ENCODE measurements at places on chromosomes 12 and 14. TPM values are rescaled to one million over a fixed set of nuclear protein-coding genes. Genes with fewer than 3 reads are reported as not detected.
A peak's percentile ranks its signal among the peaks of the same experiment; 100 is the strongest.

Gene CLMN
- total RNA-seq: 0.67 TPM

GRCh38 chr14:58899317-58899713 lies 261.6 kb downstream of the DACT1 start:
- DNase-seq: no peak
- H3K27me3 ChIP-seq: peaks cover 3% of the 10 kb centered on the region
- no peak overlapping the region for H3K4me3 ChIP-seq
- H3K36me3 ChIP-seq: no peaks in the 10 kb centered on the region

- no peak for DNase-seq
- no peaks in the 10 kb centered on the region for H3K36me3 ChIP-seq
- H3K27ac ChIP-seq: no peak overlapping the region
- H3K4me3 ChIP-seq: no peak overlapping the region
Measured at GRCh38 chr12:4366090-4366489, 13.4 kb downstream of the FGF23 start.

- no peak overlapping the region for H3K4me3 ChIP-seq
- no peaks in the 10 kb centered on the region for H3K27me3 ChIP-seq
Measured at GRCh38 chr12:79422060-79422812, 268.5 kb downstream of the PAWR start.

- H3K27ac ChIP-seq: no peak overlapping the region
- H3K4me3 ChIP-seq: no peak overlapping the region
- peaks cover 7% of the 10 kb centered on the region for H3K4me1 ChIP-seq
- DNase-seq: no peak
- peaks cover 6% of the 10 kb centered on the region for H3K27me3 ChIP-seq
Measured at GRCh38 chr14:33957299-33957698, 6.4 kb upstream of the EGLN3 start.

DNA sequence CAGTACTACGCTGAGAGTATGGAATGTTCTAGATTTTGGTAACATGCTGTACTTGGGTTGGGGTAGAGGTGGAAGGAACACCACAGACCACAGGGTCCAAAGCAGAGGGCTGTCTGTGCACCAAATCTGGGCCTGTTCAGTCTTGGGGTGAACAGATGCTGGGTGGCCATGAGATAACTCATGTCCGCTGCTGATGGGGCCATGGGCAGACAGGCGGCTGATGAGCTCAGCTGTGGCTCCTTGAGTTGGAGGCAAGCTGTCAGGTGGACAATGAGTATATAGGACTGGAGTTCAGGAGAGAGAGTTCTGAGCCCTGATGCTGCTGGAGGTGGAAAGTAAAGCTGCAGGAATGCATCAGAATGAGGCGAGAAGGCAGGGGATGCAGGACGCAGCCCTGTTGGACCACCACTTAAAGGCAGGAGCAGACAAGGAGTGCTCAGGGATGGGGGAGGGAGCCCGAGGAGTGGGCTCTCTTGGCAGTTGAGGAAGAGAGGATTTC lies 6.2 kb downstream of the SMIM41 start:
- peaks cover 18% of the 10 kb centered on the region for H3K4me1 ChIP-seq
- DNase-seq: no peak
- no peak overlapping the region for H3K27ac ChIP-seq
- no peak overlapping the region for H3K4me3 ChIP-seq
- no peaks in the 10 kb centered on the region for H3K36me3 ChIP-seq
- H3K27me3 ChIP-seq: no peaks in the 10 kb centered on the region

DNA sequence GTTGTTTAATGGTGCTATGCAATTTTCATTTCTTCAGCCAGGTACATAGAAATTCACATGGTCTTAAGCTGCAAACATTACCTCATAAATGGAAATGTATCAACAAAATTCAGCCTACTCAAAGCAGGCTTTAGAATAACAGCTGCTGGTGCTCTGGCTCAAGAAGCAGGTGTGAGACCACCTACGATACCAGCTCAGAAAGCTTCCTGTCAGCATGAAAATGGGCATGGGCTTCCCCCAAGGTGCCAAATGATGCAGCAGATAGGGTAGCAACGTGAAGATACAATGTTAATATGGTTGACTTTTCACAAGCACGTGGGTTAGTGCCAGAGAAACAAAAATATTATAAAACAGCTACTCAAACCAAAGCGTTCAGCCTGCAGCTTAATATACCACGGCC lies 343.4 kb upstream of the PRICKLE1 start:
- H3K4me3 ChIP-seq: no peak overlapping the region
- no peaks in the 10 kb centered on the region for H3K36me3 ChIP-seq
- H3K27me3 ChIP-seq: no peaks in the 10 kb centered on the region

GRCh38 chr14:34665785-34666435 lies 36.0 kb upstream of the SNX6 start:
- no peaks in the 10 kb centered on the region for H3K36me3 ChIP-seq
- H3K4me3 ChIP-seq: no peak overlapping the region
- H3K4me1 ChIP-seq: peaks cover 13% of the 10 kb centered on the region
- H3K27me3 ChIP-seq: no peaks in the 10 kb centered on the region
- DNase-seq: no peak

GRCh38 chr14:79050787-79051727 lies 880.9 kb downstream of the NRXN3 start:
- no peak overlapping the region for H3K4me3 ChIP-seq
- no peak overlapping the region for H3K27ac ChIP-seq

Gene SLC6A13
- 0.11 TPM for total RNA-seq

- no peak overlapping the region for H3K27ac ChIP-seq
- no peak overlapping the region for H3K4me3 ChIP-seq
- no peak for DNase-seq
- H3K36me3 ChIP-seq: no peaks in the 10 kb centered on the region
- no peaks in the 10 kb centered on the region for H3K27me3 ChIP-seq
- no peaks in the 10 kb centered on the region for H3K4me1 ChIP-seq
Measured at GRCh38 chr12:63915105-63915800, 70.8 kb downstream of the SRGAP1 start.

- no peak overlapping the region for H3K4me3 ChIP-seq
- H3K27me3 ChIP-seq: no peaks in the 10 kb centered on the region
- no peaks in the 10 kb centered on the region for H3K36me3 ChIP-seq
- no peak overlapping the region for H3K27ac ChIP-seq
- no peak for DNase-seq
Measured at GRCh38 chr12:91388573-91388972, 206.0 kb upstream of the DCN start.

DNA sequence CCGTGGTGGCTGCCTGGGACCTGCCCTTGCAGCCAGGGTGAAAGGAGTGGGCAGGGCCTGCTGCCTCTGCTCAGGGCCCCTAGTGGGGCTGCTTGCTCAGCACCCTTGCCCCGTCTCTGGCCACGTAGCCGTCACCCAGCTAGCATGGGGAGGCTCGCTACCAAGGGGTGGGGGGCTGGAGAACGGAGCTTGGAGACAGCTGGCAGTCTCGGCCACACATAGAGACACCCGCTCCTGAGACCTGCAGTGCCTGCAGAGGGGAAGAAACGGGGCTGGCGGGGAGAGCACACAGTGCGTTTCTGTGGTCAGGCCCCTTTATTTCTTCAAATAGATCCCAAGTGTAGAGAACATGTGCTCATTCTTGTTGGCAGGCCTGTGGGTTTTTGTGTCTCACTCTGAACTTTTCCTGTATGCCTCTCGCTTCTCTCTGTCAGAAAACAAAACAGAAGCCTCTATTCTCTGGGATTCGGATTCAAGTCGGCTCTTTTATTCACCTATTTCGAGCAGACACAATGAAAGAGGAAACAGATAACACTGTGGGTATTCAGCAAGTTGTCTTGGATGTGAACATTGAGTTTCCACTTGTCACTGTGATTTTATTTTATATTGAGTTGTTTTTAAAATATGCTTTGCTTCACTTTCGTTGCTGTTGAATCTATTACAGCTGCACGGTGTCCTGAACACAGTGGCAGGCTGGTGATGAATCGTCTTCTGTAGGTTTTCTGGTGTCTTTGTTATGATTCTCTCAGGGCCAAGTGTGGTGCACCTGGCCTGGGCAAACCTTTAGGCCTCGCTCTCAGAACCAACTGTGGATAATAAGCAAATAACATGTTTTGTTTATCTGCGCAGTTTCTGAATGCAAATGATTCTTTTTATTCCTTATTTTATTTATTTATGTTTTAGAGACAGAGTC lies 26.5 kb downstream of the PACS2 start:
- H3K4me3 ChIP-seq: no peak overlapping the region
- no peak overlapping the region for H3K27ac ChIP-seq
- H3K4me1 ChIP-seq: no peaks in the 10 kb centered on the region
- no peaks in the 10 kb centered on the region for H3K27me3 ChIP-seq
- peaks cover 3% of the 10 kb centered on the region for H3K36me3 ChIP-seq

Gene IGF1
- total RNA-seq: not detected

GRCh38 chr12:94141892-94142291 lies 6.5 kb upstream of the PLXNC1 start:
- H3K27me3 ChIP-seq: no peaks in the 10 kb centered on the region
- no peaks in the 10 kb centered on the region for H3K4me1 ChIP-seq
- no peak overlapping the region for H3K4me3 ChIP-seq
- no peak for DNase-seq

- peak within 1 kb of the TSS; percentile 90 for H3K4me3 ChIP-seq
- peaks cover 24% of the 10 kb centered on the region for H3K4me1 ChIP-seq
- H3K27ac ChIP-seq: peak within 1 kb of the TSS; percentile 52
Measured at GRCh38 chr12:122834921-122835749, at the start of gene HIP1R. TSS of gene HIP1R (plus strand) at chr12:122835457. CDS start at chr12:122835551, 94 bp downstream.

DNA sequence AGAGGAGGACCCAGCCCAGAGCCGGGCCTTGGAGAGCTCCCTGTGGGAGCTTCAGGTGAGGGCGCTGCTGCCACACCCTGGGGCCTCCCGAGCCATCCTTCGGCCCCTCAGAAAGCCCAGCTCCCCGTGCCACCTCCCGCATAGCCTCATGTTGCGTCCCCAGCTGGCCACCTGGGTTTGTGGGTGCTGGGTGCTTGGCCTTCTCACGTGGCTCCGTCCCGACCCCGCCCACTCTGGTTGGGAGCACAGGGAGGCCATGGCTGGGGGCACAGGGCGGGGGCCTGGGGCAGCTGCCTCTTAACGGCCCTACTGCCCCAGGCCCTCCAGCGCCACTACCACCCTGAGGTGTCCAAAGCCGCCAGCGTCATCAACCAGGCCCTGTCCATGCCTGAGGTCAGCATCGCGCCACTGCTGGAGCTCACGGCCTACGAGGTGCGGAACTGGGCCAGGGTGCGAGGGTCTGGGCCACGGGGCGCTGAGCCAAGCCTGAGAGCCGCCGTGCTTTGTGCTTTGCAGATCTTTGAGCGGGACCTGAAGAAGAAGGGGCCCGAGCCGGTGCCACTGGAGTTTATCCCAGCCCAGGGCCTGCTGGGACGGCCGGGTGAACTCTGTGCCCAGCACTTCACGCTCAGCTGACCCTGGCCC lies 7.6 kb downstream of the NOC4L start:
- DNase-seq: no peak
- H3K27me3 ChIP-seq: no peaks in the 10 kb centered on the region
- no peak overlapping the region for H3K27ac ChIP-seq
- H3K4me1 ChIP-seq: peaks cover 14% of the 10 kb centered on the region

Gene ST8SIA1
- total RNA-seq: 5.6 TPM

- no peaks in the 10 kb centered on the region for H3K36me3 ChIP-seq
- H3K27me3 ChIP-seq: no peaks in the 10 kb centered on the region
- no peak for DNase-seq
- no peak overlapping the region for H3K27ac ChIP-seq
Measured at GRCh38 chr12:43336962-43337555, 214.9 kb downstream of the ADAMTS20 start.

- DNase-seq: no peak
- H3K27ac ChIP-seq: no peak overlapping the region
- H3K4me1 ChIP-seq: no peaks in the 10 kb centered on the region
- peaks cover 13% of the 10 kb centered on the region for H3K27me3 ChIP-seq
- no peak overlapping the region for H3K4me3 ChIP-seq
Measured at GRCh38 chr14:60622210-60622916, 26.9 kb downstream of the SIX1 start.

GRCh38 chr12:126051611-126052107 lies 986.4 kb downstream of the AACS start:
- no peak overlapping the region for H3K27ac ChIP-seq
- H3K4me3 ChIP-seq: no peak overlapping the region
- no peaks in the 10 kb centered on the region for H3K36me3 ChIP-seq
- no peaks in the 10 kb centered on the region for H3K4me1 ChIP-seq
- no peak for DNase-seq

Gene RTL1
- not detected for total RNA-seq

DNA sequence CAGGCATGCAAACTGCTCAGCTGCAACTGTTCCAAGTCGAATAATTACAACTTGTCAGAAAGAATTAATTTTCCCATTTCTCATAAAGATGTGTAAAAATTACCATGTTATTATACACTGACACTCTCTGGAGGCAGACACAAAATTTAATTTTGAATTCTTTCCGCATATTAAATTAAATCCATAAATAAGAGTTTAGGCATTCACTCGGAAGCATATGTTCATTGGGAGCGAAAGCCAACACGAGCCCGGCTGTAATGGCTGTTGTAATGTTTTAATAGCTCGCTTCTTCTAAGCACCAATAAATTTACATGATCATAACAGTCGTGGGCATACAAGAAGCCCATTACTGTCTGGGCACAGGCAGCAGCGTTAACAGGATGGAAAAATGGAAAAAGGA lies 189.6 kb upstream of the SOX5 start:
- DNase-seq: no peak
- no peak overlapping the region for H3K27ac ChIP-seq
- no peaks in the 10 kb centered on the region for H3K36me3 ChIP-seq
- no peaks in the 10 kb centered on the region for H3K4me1 ChIP-seq

DNA sequence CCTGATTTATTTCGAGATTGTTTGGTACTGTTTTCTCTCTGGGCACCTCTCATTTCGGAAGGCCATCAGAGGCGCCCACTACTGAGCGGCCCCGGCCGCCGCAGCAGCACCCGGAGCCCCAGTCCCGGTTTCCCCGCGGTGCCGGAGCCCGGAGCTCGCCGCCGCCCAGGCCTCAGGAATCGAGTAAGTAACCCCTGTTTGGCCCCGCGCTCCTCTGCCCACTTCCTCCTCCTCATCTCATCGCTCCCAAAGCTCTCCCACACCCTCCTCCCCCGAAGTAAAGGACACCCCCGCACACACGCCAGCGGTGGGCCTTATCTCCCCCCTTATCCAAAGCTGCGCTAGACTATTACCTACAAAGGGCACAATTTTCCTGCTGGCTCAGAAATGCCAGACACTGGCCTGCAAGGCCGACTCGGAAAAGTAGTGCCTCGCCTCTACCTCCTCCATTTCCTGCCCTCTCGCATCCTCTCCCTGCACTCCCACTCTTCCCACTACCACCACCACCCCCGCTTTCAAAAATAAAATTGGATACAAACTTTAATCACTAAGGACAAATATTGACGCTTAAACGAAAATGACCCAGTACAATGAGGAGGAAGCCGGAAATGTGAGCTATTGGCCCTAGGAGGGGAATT lies 637 bp upstream of the FOXG1 start:
- no peak overlapping the region for H3K27ac ChIP-seq
- H3K27me3 ChIP-seq: peaks cover 78% of the 10 kb centered on the region
- H3K4me3 ChIP-seq: no peak overlapping the region
- H3K36me3 ChIP-seq: no peaks in the 10 kb centered on the region
- DNase-seq: no peak
- H3K4me1 ChIP-seq: peaks cover 10% of the 10 kb centered on the region

GRCh38 chr12:111699-112493 lies 45.3 kb downstream of the IQSEC3 start:
- no peak overlapping the region for H3K27ac ChIP-seq
- H3K36me3 ChIP-seq: no peaks in the 10 kb centered on the region
- H3K4me1 ChIP-seq: peaks cover 4% of the 10 kb centered on the region
- no peak overlapping the region for H3K4me3 ChIP-seq
- DNase-seq: peak; percentile 57

Gene SMCO2
- not detected for total RNA-seq

- H3K36me3 ChIP-seq: no peaks in the 10 kb centered on the region
- DNase-seq: no peak
- no peaks in the 10 kb centered on the region for H3K4me1 ChIP-seq
- H3K27ac ChIP-seq: no peak overlapping the region
Measured at GRCh38 chr14:57687416-57687815, 178.5 kb downstream of the SLC35F4 start.

GRCh38 chr14:64779472-64779871 lies 75.2 kb downstream of the PLEKHG3 start:
- H3K36me3 ChIP-seq: no peaks in the 10 kb centered on the region
- H3K27me3 ChIP-seq: no peaks in the 10 kb centered on the region
- no peak overlapping the region for H3K27ac ChIP-seq
- DNase-seq: no peak
- H3K4me3 ChIP-seq: no peak overlapping the region
- no peaks in the 10 kb centered on the region for H3K4me1 ChIP-seq
